Subcutaneous preadipocyte (primary cell): ENCODE measurements at places on chromosomes 2 and 18. TPM values are rescaled to one million over a fixed set of nuclear protein-coding genes. Genes with fewer than 3 reads are reported as not detected.

TYW5 gene
- 5.9 and 6.8 TPM in 2 replicates for total RNA-seq

L3MBTL4 gene
- total RNA-seq: 0.20 and 0.37 TPM in 2 replicates

FAM117B gene
- 1.1 and 1.6 TPM in 2 replicates for total RNA-seq

POTEE gene
- not detected in 2 replicates for total RNA-seq

EML6 gene
- total RNA-seq: 4.0 and 4.1 TPM in 2 replicates

ASPRV1 gene
- total RNA-seq: 0.20 and 0.37 TPM in 2 replicates

LIMS2 gene
- 0.37 and 0.78 TPM in 2 replicates for total RNA-seq

METTL8 gene
- 26.5 and 28.0 TPM in 2 replicates for total RNA-seq

E2F6 gene
- 7.3 and 10.0 TPM in 2 replicates for total RNA-seq

TIMM21 gene
- total RNA-seq: 23.1 and 28.7 TPM in 2 replicates

GCG gene
- total RNA-seq: not detected in 2 replicates

EFR3B gene
- 0.37 and 0.39 TPM in 2 replicates for total RNA-seq

CNTNAP5 gene
- not detected in 2 replicates for total RNA-seq

DNER gene
- total RNA-seq: 0.73 and 3.1 TPM in 2 replicates

METTL5 gene
- total RNA-seq: 50.2 and 56.2 TPM in 2 replicates

AQP12A gene
- total RNA-seq: not detected in 2 replicates

EVA1A gene
- 3.3 and 18.2 TPM in 2 replicates for total RNA-seq

THAP4 gene
- total RNA-seq: 54.7 and 60.8 TPM in 2 replicates

UGT1A3 gene
- not detected in 2 replicates for total RNA-seq

DYNAP gene
- total RNA-seq: 0.20 TPM in 1 of 2 replicates, not detected in the other

TBC1D8 gene
- 73.9 and 106 TPM in 2 replicates for total RNA-seq

RGPD3 gene
- under 0.01 and 0.20 TPM in 2 replicates for total RNA-seq

LAMA1 gene
- 47.7 and 48.1 TPM in 2 replicates for total RNA-seq

TRIM43 gene
- total RNA-seq: not detected in 2 replicates

UPP2 gene
- not detected in 2 replicates for total RNA-seq

SMYD1 gene
- not detected in 2 replicates for total RNA-seq

RIOK3 gene
- 58.8 and 59.6 TPM in 2 replicates for total RNA-seq

SAG gene
- not detected in 2 replicates for total RNA-seq

LYG2 gene
- not detected in 2 replicates for total RNA-seq

SLC9A4 gene
- total RNA-seq: not detected in 2 replicates

TUBA3E gene
- total RNA-seq: not detected in 2 replicates
